ENCODE measurements at places on chromosomes 6 and 20.

- DNase-seq, result no peak
Observed at GRCh38 chr6:13563009-13563408, 11.4 kb upstream of the SIRT5 start.

DNA sequence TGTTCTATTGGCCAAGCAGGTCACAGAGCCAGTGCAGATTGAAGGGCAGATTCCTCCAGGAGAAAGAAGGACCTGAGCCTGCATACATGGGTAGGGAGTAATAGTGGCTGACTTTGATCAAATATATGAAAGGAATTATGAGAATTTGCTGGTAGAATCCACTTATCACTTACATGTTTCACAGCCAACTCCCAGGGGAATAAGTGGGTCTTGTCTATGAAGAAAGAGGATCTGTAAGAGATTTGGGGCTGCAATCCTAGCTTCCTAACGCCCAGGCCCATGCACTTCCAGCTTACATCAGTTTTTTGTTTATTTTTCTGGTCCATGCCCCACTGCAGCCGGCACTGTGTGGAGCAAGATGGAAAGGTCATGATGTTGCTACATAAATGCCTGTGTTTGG lies 107.9 kb upstream of the SYNDIG1 start:
- DNase-seq, result no peak

GRCh38 chr6:145673504-145673903 lies 61.8 kb downstream of the EPM2A start:
- DNase-seq, result no peak

GRCh38 chr6:49339096-49339495 lies 124.0 kb downstream of the MMUT start:
- DNase-seq, result no peak

GRCh38 chr6:4589295-4589694 lies 186.9 kb upstream of the CDYL start:
- DNase-seq, result no peak

DNA sequence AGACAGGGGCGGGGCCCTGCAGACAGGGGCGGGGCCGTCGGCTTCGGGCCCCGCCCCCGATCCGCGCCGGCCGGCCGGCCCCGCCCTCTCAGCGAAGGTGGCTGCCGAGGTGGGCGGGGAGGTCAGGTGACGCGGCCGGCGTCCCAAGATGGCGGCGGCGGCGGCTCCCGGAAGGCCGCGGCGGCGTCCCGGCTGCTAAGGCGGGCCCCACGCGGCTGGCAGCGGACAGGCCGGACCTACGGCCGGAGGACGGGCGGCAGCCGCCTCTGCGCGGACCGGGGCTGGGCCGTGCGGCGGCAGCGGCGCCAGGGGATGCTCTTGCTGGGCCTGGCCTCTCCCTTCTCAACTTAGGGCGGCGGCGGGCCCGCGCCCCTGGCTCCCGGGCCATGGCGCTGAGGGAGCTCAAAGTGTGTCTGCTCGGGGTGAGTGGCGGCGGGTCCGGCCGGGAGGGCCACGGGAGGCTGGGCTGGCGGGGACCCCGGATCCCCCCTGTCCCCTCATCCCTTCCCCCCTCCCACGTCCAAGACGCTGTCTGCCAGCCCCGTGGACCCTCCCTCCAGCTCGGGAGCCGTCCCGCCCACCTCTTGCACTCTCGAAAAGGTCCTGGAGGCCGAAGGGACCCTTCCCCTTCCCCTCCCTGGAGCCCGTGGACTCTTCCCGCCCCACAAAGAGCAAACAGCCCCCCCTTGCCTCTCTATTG lies at the start of gene RAB22A:
TSS of gene RAB22A (plus strand) at position 125 of the 700 bp plus-strand sequence. CDS start at position 387, 262 bp downstream.
- peak; percentile 70 for DNase-seq

DNA sequence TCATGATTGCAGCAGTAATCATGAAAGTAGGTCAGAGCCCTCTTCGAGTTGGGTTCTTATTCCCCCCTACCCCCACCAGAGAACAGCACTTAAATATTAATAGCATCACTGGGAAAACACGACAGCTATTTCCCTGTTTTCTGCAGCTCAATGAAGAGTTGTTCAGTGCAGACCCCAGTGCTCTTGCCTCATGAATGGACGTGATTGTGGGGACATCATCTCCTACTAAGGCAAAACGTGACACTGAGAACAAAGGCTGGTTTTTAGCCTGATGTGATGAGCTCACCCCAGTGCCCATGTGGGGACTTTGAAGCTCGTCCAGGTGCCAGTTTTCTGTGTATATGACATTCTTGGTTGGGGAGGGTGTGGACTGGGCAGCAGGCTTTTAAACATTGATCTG lies 105.9 kb downstream of the SLC35F1 start:
- no peak for DNase-seq

GRCh38 chr6:5976811-5977210 lies 29.9 kb downstream of the NRN1 start:
- DNase-seq, result no peak

DNA sequence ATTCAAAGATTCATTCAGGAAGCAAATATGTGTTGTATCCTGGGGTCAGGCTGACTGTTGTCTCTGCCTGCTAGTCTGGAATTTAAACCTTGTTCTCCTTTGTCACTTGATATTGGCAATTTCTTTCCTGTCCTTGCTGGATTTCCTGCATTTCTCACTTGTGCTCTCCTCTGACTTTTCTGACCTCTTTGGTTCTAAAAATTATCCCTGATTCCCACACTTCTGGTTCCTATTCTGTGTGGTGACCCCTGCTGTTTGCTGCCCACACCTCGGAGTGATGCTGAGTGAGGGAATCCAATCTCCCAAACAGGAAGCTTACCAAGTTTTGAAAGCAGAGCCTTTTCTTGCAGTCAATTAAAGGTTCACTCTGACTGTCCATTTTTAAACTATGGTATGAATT lies 345.3 kb downstream of the CDKAL1 start:
- DNase-seq, result no peak

DNA sequence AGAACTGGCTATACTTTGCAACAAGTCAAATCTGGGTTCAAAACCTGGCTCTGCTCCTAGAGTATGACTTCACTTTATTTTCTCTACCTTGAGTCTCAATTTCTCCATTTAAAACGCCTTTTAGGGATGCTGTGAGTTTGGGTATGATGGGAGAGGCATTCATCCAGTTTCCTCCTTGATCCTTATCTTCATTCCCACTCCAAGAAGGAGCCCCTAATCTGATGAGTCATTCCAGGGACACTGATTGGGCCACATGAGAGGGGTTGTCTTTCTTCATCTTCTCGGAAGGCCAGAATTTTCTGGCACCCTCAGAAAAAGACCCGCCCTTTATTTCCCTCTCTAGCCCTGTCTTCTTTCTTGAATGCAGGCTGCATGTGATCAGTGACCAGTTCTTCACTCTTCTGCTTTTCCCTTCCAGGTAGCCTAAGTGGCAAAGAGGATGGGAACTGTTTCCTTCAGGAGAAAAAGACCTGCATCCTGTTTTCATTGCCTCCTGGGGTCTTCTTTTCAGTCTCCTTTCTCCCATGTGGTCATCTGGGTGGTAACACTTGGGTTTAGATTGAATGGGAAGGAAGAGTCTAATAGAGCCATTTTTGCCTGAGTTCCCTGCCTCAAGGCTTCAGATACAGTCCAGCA lies 32.1 kb upstream of the PNRC1 start:
- DNase-seq, result no peak

- DNase-seq, result no peak
Observed at GRCh38 chr6:137150072-137150471, 23.4 kb downstream of the IL22RA2 start.

GRCh38 chr6:158361068-158361467 lies 48.8 kb downstream of the TULP4 start:
- no peak for DNase-seq

- no peak for DNase-seq
Observed at GRCh38 chr20:40558212-40558611, 130.8 kb downstream of the MAFB start.

GRCh38 chr6:37653933-37654565 lies 43.6 kb downstream of the MDGA1 start:
- DNase-seq, result no peak

GRCh38 chr20:50930976-50931305 lies 296 bp downstream of the ADNP start:
- no peak for DNase-seq

- no peak for DNase-seq
Observed at GRCh38 chr6:165223736-165224135, 85.7 kb downstream of the C6orf118 start.

- DNase-seq, result no peak
Observed at GRCh38 chr6:3722785-3723184, 28.7 kb downstream of the PXDC1 start.

- peak; percentile 40 for DNase-seq
Observed at GRCh38 chr6:27893836-27894807, 18.1 kb downstream of the OR2B2 start.

GRCh38 chr6:131524695-131525336 lies 48.2 kb upstream of the ARG1 start:
- DNase-seq, result no peak

GRCh38 chr20:4067600-4068261 lies 52.4 kb upstream of the RNF24 start:
- no peak for DNase-seq

DNA sequence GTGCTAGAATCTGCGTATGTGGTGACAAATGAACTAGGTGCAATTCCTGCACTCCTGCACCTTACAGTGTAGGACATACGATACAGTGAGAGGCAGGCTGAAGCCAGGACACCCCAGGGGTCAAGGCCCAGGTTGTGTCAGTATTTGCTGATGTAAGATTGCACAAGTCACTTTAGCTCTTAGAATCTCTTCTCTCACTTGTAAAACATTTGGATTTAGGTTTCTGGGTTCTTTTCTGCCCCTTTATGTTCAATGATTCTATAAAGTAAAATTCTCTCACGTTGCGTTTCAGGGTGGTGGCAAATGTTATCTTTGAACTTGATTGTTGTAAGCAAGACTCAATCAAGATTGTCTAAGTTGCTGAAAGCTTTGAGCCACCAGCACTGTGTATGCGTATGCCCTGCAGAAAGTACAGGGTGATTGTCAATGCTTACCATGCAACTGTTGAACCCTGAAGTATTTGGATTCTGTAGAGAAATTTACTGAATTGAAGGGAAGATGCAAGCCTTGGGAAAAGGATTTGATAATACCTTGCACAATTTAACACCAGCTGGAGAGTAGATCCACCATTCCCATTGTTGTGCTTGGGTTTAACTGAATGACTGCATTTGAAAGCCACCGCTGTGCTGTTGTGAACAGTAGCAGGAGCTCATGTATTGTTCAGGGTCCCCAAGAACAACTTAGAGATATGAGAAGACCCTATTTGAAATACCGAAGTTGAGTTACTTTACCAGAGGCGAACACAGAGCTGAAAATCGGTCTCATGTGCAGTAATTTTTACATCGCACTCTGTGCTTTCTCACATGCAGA lies 106.1 kb upstream of the CITED2 start:
- DNase-seq, result no peak

GRCh38 chr20:41045671-41046070 lies 17.0 kb downstream of the TOP1 start:
- no peak for DNase-seq

DNA sequence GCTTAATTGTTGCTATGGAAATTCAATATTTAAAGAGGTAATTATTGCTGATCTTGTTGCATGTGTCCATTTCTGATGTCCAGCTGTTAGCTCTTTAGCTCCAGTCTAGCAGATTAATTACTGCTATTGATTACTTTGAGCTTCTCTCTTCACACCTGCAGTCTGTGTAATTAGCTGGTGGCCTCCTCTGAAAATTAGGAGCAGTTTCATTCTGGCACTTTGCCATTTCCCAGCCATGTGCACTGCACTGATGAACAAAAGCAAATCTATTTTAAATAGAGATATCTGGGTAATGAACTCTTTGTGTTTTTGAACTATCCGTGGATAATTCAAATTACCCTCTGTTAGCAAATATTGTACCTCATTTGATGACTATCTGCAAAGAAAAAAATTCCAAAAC lies 275.9 kb downstream of the RNF144B start:
- no peak for DNase-seq

DNA sequence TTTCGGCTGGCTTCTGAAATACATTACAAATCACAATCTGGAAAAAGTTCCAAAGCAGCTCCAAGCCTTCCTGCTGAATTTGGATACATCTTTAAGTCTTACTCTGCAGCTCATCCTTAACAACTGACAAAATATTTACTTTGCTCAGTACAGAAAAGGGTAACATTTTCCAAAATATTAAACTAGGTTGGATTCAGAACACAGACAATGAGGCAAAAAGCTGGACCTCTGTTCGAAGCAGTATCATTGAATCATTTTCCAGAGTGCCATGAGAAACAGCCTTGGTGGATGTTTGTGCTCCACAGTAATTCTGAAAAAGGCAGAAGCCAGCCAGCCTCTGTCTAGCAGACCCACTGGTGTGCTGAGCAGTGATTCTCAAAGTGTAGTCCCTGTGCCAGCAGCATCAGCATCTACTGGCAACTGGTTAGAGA lies 162.1 kb downstream of the AIG1 start:
- DNase-seq, result no peak

DNA sequence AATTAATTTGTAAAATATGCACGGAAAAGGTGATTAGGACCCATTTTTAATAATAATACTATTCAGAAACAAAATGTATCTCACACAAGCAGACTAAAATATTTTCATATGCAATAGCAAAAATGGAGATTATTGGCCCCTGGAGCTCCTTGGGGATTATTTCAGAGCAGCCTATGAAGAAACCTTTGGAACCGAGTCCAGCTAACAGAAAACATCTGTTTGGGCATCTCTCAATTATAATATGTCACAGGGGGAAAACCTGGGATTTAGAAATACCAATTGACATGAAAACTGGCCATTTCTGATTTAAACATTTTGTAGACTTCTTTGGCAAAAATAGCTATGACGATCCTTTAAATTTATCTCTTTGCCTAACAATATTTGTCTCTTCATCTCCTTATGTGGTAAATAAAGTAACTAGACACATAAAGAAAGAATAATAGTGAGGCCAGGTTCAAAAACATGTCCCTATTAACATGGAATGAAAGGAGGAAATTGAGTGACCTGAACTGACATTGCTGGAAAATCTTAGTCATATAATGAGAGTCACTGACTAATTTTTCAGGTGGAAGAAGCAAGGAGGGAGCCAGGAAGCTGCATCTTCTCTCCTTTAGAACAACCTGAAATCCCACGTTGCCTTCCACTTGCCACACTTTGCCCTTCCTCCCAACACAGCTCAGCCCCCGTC lies 199.0 kb downstream of the SOD2 start:
- DNase-seq, result no peak

DNA sequence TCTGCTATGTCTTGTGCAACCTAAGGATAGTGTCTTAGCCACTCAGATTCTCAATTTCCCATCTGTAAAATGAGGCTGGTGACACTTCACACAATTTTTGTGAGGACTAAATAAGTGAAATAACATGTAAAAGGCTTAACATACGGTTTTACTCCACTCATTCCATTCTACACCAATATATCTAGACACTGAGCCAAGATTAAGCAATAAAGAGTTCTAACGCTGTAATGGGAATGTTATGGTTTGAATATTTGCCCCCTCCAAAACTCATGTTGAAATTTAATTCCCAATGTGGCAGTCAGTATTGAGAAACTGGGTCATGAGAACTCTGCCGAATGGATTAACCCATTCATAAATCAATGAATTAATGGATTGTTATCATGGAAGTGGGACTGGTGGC lies 301.0 kb downstream of the HACE1 start:
- no peak for DNase-seq

GRCh38 chr20:58810116-58810878 lies 40.4 kb downstream of the GNAS-AS1 start:
- DNase-seq, result no peak
